Activated naive CD4-positive, alpha-beta T cell (primary cell): ENCODE measurements at places on chromosomes 3 and 15.

GRCh38 chr15:39685999-39686613, 96.5 kb downstream of the FSIP1 start:
- DNase-seq = no peak

GRCh38 chr3:171556148-171556547, 95.9 kb upstream of the TNIK start:
- no peak for DNase-seq

GRCh38 chr3:122960652-122961051, 66.9 kb downstream of the SEMA5B start:
- no peak for DNase-seq

DNA sequence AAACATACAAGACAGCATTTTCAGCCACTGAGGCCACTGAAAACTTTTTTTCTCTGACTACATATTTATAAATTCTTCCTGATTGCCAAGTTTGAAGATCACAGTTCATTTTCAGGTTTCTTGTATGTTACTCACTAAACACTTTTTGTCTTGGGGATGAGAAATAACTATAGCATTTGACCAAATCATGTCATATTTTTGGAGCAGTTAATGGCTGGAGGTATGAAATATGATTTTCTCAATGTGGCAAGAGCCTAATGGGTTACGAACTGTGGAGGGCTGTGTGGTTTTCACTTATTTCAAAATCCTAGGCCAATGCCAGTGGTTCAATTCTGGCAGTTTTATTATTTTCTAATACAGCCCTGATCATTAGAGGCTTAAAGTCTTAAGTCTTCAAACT, 64.4 kb downstream of the USP13 start:
- DNase-seq = no peak

DNA sequence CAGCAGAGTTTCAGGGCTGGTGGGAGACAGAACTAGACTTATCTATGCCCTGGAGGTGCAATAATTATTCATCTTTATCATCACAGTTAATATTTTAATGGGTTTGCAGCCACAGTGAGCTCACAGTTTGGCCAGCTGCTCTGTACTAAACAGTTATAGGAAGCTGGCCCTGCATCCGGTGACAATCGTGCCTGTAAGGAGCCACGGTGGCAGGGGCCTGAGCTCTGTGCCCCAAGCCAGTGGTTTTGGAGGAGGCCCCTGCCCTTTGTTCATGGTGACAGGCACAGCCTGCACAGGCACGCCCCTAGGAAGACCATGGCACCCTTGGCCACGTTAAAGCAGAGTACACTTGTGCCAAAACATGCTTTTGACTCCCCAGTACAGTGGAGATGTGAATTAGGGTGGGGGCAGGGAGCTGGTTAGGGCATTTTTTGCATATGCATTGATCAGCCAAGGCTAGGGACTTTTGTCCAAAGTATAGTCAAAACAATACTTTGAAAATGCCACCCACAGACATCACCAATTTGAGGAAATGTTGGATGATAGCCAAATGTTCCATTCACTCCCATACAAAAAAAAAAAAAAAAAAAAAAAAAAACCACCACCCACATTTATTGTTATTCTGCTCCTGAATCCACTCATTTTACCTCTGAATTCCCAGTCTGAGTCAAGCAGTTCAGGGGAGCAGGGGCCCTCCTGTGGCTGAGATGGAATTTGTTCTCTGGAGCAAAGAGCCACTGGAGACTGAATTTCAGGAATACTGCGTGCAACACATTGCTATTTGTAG, 3.4 kb upstream of the RFTN1 start:
- DNase-seq = no peak

- DNase-seq = no peak
Observed at GRCh38 chr15:67927501-67928168, 87.8 kb upstream of the RNU6-1 start.

GRCh38 chr3:134517791-134518190, 31.9 kb downstream of the CEP63 start:
- DNase-seq = no peak

GRCh38 chr15:99511866-99512661, 53.7 kb upstream of the MEF2A start:
- DNase-seq = no peak

DNA sequence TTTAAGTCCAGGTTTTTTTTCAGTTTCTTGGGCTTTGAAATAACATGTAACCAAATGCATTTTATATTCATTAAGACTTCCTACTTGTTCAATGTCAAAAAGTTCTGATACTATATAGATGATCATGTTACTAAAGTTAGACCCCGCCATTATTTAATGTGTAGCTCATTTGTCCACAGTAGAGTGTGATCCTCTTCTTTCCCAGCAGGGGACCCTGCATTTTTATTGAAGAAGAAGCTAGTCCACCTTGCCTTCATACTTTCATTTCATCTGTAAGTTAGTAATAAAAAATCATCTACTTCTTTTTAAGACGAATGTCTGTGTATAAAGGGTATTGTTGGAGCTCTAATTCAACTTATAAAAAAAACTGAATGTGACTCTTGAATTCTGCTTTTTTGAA, 404.6 kb downstream of the SI start:
- no peak for DNase-seq

GRCh38 chr15:93233710-93234109, 144.7 kb upstream of the RGMA start:
- DNase-seq = no peak
